SK-MEL-5 (cell line): ENCODE measurements at places on chromosomes 1 and 21. TPM values are rescaled to one million over a fixed set of nuclear protein-coding genes. Genes with fewer than 3 reads are reported as not detected.

Gene TNFSF4
- total RNA-seq: 0.53 and 0.55 TPM in 2 replicates

Gene SLC16A1
- total RNA-seq: 73.6 and 74.7 TPM in 2 replicates

Gene PODN
- not detected in 2 replicates for total RNA-seq

Gene AGT
- not detected in 2 replicates for total RNA-seq

Gene MYOG
- not detected in 2 replicates for total RNA-seq

Gene NTNG1
- not detected in 2 replicates for total RNA-seq

Gene CHD1L
- 112 and 113 TPM in 2 replicates for total RNA-seq

Gene DMRTA2
- total RNA-seq: 0.21 TPM in 1 of 2 replicates, not detected in the other

Gene C1orf94
- total RNA-seq: not detected in 2 replicates

Gene CD53
- total RNA-seq: not detected in 2 replicates

Gene GPX7
- total RNA-seq: not detected in 2 replicates

Gene APCS
- total RNA-seq: not detected in 2 replicates

Gene GNG12
- total RNA-seq: 352 and 360 TPM in 2 replicates

Gene LCA5L
- 1.5 and 2.2 TPM in 2 replicates for total RNA-seq

Gene RAB7B
- 2.6 and 3.4 TPM in 2 replicates for total RNA-seq

Gene ALPL
- total RNA-seq: 0.29 and 0.50 TPM in 2 replicates

Gene NID1
- total RNA-seq: 0.21 TPM in 2 replicates

Gene RRP1B
- total RNA-seq: 22.9 and 23.5 TPM in 2 replicates

Gene GJB3
- not detected in 2 replicates for total RNA-seq

Gene EDARADD
- total RNA-seq: 2.4 and 2.5 TPM in 2 replicates

Gene MIXL1
- not detected in 2 replicates for total RNA-seq

Gene HSPB7
- total RNA-seq: 0.66 TPM in 1 of 2 replicates, not detected in the other

Gene DNM3
- total RNA-seq: 0.56 and 0.79 TPM in 2 replicates

Gene ZNF593OS
- not detected in 2 replicates for total RNA-seq

Gene SLC44A5
- 0.03 TPM in 1 of 2 replicates, not detected in the other for total RNA-seq

Gene FAM110D
- 0.05 TPM in 1 of 2 replicates, not detected in the other for total RNA-seq

Gene CBS
- total RNA-seq: 28.4 and 30.3 TPM in 2 replicates

Gene ANKRD35
- total RNA-seq: not detected in 2 replicates

Gene PCNX2
- 4.1 and 4.8 TPM in 2 replicates for total RNA-seq

Gene FOXD3
- 3.2 and 3.7 TPM in 2 replicates for total RNA-seq

Gene SPATA1
- total RNA-seq: 0.93 TPM in 1 of 2 replicates, not detected in the other

Gene SPATA46
- 0.32 TPM in 1 of 2 replicates, not detected in the other for total RNA-seq

Gene S100A10
- 89.9 and 118 TPM in 2 replicates for total RNA-seq

Gene KIF17
- 0.16 TPM in 1 of 2 replicates, not detected in the other for total RNA-seq

Gene CYB561D1
- total RNA-seq: 4.5 and 4.7 TPM in 2 replicates

Gene TFAP2E
- 1.3 TPM in 2 replicates for total RNA-seq

Gene TAL1
- 0.13 TPM in 2 replicates for total RNA-seq

Gene CACNA1S
- 0.05 TPM in 1 of 2 replicates, not detected in the other for total RNA-seq

Gene NUAK2
- total RNA-seq: 0.13 and 0.55 TPM in 2 replicates

Gene NUF2
- total RNA-seq: 28.7 and 30.1 TPM in 2 replicates

Gene LACTBL1
- not detected in 2 replicates for total RNA-seq

Gene IGSF9
- total RNA-seq: not detected in 2 replicates

Gene TDRD10
- total RNA-seq: not detected in 2 replicates

Gene ZCCHC17
- total RNA-seq: 35.3 and 38.0 TPM in 2 replicates

Gene CYP4Z1
- not detected in 2 replicates for total RNA-seq

Gene LHX8
- total RNA-seq: 0.08 TPM in 1 of 2 replicates, not detected in the other

Gene ECM1
- total RNA-seq: 192 TPM in 2 replicates

Gene FLG2
- total RNA-seq: not detected in 2 replicates

Gene PLD5
- total RNA-seq: not detected in 2 replicates

Gene SYDE2
- 2.0 and 2.6 TPM in 2 replicates for total RNA-seq
